ENCODE measurements at places on chromosomes 2 and 18.

- no peak for DNase-seq
Observed at GRCh38 chr18:28109781-28110560, 67.0 kb downstream of the CDH2 start.

DNA sequence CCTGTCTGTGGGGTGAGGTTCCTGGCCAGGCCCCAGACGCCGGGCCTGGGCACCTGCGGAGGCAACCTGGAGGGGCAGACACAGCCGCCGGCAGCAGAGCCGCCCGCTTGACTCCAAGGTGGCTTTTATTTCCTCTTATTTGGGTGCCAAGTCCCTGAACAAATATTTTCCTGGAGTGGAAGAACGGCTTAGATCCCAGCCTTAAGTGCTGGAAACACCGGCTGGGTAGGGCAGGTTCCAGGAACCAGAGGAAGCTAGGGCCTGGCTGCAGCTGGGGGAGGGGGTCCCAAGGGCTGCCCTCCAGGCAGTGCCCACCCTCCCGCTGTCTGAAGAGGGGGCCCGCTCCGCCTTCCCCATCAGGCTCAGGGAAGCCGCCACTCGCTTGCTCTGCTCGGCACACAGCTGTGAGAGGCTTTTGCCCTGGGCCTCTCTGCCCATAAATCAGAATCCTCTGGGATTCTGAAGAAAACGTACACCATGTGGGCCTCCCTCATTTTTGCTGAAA is 28.2 kb downstream of the SDC1 start:
- DNase-seq, result no peak

GRCh38 chr18:42508683-42509296 is 553.8 kb downstream of the PIK3C3 start:
- no peak for DNase-seq

DNA sequence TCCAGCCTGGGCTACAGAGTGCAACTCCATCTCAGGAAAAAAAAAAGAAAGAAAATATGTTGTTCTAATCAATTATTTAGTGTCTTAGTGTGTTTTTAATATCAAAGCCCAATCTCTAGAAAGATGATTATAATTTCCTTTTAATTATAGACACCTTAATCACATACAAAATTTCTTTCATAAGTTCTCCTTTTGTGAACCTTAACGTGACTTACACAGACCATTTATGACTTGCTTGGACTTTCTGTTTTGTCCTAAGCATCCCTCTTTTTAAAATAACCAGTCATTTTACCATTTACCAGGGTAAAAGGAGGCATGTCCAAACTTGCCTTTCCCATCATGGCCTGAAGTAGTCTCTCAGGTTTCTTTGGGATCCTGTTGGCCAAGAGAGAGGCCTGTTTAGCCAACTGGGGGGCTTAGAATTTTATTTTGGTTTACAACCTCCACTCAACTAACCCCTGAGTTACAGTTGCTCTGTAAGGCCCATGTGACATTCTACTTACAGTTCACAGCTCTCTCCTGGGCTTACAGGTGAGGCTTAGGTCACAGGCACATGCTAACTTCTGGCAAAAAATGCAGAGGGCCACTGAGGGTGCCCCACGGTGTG is 23.9 kb upstream of the GPR155 start:
- DNase-seq, result peak; percentile 54

- peak; percentile 75 for DNase-seq
Observed at GRCh38 chr2:67255933-67256615, 141.1 kb upstream of the ETAA1 start.

- DNase-seq, result no peak
Observed at GRCh38 chr18:74514860-74515495, 18.8 kb downstream of the CNDP2 start.

DNA sequence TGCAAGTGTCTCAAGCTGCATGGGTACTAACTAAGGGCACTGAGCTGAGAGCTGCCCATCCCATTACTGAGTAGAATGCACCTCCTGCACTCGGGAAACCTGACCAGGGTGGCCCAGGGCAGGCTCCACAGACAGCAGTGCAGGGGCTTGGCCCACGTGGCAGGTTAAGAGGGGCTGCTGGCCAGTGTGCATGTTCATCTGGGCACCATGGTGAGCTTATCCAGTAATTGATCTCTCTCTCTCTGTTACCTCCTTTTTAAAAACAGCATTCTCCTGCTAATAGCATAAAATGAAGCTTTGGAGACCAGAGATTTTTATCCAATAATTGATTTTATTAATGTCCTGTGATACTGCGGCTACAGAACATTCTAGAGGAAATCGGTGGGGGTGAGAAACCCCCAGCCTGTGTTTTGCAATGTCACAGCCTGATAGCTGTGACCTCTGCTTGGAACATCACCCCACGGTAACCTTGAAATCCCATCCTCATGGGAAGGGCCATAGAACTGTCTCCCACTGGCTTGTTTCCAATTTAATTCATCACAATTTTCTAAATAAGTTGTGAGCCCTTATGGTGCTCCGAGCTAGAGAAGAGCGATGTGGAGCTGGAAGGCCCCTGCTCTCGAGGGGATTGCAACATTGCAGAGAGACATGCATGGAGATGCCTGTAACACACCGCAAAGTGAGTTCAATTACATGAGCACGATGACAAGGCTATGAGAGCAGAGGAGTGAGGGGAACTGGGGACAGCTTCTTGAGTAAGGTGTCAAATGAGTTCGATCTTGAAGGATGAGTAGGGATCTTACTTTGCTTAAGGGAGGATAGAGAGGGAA is 143.8 kb downstream of the GALNT14 start:
- DNase-seq, result no peak

DNA sequence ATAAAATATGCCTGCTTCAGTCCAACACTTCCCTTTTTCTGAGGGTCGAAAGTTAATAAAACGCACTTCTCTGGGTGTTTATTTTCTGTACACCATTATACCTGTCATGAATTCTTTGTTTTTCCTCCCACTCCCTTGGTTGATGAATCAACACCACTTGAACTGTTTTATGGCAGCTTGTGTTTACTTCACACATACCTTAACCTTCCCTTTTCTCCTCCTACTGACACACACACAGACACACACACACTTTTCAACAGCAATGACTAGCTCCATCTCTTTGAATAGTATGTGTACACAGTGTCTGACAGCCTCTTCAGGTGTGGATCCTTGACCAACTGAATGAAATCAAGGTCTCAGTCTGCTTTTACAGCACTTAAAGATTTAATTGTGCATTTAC is 91.3 kb downstream of the SATB2 start:
- DNase-seq, result no peak

DNA sequence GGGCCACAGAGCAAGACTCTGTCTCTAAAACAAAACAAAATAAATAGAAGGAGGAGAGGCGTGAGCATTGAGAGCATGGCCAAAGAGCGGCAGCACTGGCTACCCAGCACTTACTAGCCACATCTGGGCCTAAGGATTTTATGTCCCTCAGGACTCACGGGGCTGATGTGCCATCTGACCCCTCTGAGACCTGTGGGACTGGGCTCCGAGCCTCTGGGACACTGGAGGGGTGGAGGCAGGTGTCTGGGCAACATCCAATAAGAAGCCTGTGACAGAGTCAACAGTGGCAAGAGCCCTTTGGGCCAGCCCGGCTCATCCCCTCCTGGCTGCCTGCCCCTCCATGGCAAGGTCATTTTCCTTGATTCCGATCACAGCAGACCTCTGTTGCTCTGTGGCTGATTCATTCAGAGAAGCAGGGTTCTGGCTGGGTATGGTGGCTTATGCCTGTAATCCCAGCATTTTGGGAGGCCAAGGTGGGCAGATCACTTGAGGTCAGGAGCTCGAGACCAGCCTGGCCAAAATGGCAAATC is 60.7 kb downstream of the RRM2 start:
- no peak for DNase-seq

DNA sequence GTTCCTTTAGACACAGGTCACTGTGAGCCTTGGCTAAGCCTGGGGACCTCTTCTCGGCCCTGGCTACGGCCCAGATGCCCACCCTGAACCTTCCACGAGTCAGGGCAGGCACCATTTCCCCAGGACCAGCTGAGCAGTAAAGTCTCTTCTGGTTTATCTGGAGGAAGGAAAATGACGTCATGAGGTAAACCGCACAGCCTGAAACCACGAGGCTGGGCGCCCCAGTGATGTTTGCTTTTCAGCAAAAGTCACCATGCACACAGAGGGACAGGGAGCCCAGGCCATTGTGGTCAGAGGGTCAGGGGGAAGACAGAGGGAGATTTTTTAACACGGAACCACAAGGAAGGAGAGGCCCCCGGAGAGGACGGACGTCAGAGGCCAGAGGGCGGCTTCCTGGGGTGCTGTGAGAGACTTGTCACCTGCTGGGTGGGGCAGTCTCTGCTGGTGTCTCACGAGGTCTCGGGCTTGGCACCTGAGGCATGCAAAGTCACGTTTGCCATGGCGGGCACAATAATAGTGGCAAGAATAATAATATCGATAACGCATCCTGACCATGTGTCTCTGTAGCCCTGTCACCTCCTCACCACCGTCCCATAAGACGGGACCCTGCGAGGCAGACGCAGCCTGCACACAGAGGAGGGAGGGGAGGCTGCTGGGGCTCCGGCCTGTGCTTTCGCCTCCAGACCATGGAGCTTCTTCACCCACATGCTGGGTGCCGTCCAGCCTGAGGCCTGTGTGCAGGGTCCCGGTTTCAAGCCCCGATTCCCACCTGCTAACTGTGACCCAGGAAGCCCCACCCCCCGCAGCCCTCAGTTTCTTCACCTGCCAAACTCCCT is 33.2 kb upstream of the FOSL2 start:
- no peak for DNase-seq

DNA sequence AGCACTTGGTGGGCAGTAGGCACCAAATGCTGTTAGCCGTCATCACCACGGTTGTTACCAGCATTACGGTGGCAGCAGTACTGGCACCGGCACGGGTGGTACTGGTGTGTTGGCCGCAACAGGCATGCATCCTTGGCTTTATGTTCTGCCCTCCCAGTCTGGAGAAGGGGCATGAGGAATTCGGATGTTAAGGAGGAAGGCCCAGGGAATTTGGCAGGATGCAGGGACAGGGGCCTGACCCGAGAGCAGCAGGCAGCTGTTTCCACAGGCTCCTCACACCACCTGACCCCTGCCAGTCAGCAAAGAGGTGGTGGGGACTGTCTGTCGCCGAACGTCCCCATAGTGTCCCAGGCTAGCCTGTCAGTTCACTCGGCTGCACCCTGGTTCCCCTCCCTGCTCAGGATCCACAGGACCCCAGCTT is 79.0 kb downstream of the EDAR start:
- no peak for DNase-seq

DNA sequence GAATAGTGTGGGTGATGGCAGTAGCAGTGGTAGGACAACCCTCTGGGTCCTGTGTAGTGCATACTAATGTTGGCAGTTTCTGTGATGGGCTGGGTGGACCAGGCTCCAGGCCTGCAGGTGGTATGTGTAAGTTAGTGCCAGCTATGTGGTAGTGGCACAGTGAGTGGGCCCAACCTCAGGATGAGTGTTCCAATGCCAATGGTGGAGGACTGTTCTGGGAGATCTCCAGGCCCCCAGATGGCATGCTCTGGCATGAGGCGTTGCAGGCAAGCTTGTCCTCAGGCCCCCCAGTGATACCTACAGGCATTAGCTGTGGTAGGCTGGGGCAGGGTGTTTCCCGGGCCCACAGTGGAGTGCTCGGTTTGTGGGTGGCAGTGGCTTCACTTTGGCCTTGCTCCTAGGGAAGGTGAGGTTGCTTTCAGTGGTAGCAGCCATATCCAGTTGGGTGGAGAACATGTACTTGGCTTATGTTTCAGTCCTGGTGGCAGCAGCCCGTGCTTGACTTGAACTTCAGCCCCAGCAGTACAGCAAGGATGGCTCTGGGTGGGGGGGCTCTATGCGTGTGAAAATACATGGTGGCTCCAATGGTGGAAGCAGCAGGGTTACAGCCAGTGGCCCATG is 32.4 kb downstream of the TEX51 start:
- DNase-seq, result no peak

DNA sequence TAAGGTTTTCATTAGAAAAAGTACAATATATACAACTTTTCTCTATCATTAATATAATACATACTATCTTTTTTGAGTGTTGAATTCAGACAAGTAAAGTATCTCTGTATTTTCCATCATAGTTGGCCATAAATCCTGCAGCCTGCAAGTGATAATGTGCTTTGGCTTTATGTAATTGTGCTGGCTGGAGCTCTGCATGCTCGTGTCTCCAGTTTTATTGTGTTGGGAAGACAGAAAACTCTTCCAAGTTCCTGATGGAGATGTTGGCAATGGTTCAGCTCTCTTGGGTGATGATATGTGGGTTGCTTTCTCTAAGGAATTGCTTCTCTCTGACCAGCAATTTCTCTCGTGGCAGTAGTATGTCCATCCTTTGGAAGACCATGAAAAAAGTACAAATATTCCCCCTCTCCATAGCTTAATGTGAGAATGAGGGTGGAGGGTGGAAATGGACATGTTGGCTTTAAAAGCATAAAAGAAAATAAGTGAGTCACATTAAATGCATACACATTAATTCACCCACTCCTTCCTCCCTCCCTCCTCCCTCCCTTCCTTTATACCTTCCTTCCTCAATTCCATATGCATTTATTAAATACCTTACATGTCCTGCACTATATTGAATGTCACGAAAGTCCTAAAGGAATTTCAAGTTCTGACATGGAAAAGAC is 344.2 kb downstream of the MTX2 start:
- peak; percentile 63 for DNase-seq

GRCh38 chr18:30730915-30731314 is 311.6 kb downstream of the DSC3 start:
- no peak for DNase-seq

DNA sequence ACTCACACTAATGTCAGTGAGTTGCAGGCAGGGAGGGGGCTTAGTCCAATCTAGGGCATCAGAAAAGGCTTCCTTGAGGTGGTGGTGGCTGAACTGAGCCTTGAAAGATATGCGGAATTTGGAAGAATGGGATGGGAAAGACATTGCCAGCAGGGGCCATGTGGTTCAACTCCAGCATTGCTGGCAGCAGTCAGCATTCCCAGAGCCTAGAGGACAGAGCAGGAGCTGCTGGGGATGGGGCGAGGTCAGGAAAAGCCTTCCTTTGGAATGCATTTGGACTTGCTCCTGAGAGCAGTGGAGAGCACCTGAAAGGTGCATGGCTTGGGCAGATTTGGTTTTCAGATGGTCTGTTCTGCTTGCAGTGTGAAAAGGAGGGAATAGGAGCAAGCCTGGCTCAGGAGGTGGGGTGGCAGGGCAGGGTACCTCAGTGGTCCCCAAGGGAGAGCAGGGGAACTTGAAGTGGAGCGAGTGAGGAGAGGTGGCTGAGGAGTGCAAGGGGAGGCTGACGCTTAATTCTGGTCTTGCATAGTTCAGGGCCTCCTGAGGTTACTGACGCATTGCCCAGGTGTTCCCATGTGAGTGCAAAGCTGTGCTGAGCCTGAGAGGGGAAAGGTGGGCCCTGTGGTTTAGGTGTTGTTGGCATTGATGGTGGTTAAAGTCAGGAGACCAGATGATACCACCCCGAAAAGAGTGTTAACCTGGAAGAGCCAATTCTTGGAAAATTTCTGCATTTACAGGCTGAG is 112.1 kb upstream of the MGAT5 start:
- DNase-seq, result no peak

DNA sequence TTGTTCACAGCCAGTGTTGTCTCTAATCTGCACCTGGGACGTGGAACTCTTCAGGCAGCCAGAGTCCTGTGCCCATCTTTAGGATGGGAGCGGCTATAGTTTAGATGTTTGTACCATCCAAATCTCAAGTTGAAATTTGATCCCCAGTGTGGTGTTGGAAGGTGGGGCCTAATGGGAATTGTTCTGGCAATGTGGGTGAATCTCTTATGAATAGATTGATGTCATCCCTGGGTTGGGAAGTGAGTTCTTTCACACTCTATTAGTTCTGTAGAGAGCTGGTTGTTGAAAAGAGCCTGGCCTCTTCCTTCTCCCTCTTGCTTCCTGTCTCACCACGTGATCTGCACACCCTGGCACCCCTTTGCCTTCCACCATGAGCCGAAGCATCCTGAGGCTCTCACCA is 300.9 kb downstream of the TXNL1 start:
- no peak for DNase-seq

GRCh38 chr18:43350176-43350575 is 72.9 kb upstream of the SYT4 start:
- no peak for DNase-seq
